ENCODE measurements at places on chromosomes 7 and 10.

DNA sequence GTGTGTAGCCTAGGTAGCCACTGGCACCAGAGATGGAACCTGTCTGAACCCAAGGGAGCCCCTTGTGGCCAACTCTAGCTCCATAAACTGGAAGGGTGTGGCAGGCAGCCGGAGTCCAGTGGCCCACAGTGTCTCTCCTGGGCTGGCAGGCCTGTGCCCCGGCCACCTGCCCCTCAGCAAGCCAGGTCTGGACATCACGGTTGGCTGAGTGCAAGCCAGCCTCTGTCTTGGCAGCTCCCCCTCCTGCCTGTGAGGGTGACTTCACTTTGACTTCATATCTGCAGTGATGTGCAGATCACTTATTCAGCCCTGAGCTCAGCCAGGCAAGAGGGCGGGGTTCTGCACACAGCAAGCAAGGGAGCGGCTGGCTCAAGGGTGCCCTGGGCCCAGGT is 1.3 kb upstream of the RET start:
- no peak for DNase-seq

DNA sequence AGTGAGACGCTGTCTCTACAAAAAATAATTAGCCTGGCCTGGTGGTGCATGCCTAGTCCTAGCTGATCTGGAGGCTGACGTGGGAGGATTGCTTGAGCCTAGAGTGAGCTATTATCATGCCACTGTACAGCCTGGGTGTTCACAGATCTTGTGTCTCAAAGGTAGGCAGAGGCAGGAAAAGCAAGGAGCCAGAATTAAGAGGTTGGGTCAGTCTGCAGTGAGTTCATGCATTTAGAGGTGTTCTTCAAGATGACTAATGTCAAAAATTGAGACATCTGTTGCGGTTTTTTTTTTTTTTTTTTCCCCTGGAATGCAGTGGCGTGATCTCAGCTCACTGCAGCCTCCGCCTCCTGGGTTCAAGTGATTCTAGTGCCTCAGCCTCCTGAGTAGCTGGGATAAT is 5.4 kb downstream of the PPIA start:
- DNase-seq = no peak

GRCh38 chr10:1412531-1413189 is 324.7 kb downstream of the ADARB2 start:
- DNase-seq = no peak

GRCh38 chr10:33143160-33143728 is 185.2 kb upstream of the ITGB1 start:
- no peak for DNase-seq

Measured in GM12891 (cell line).